ENCODE measurements at places on chromosomes 11 and 22.

GRCh38 chr11:67031791-67032561 lies 9.0 kb downstream of the SYT12 start:
- no peak for DNase-seq

- no peak for DNase-seq
Observed at GRCh38 chr11:82757660-82758357, 24.1 kb upstream of the FAM181B start.

- DNase-seq = no peak
Observed at GRCh38 chr11:8192016-8192895, 23.4 kb upstream of the RIC3 start.

DNA sequence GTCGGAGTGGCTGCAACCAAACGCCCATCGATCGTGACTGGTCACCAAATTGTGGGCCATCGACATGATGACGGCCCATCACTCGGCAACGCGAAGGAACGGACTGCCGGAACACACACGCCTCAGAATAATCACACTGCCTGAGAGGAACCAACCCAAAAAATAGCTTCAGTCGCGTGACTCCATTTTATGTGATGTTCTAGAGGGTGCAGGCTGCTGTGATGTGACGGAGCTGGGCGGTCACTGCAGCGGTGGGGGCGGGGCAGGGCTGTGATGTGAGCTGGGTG lies 174.6 kb downstream of the CTTN start:
- no peak for DNase-seq

DNA sequence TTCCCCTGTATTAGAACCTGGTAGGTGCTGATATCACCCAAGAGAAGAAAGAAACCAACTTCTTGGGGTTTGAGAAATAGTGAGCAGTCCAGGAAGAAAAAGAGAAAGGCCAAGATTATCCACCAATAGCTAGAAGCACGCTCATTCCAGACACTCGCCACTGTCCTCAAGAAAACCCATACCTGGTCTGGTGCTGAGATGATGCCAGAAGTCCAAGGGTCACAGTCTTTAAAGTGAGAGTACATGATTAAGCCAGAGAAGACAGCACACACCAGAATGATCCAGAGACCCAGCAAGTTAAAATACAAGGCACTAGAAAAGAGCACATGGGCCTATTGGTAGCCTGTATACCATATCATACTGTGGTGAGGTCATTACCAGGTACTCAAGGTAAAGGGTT lies 23.6 kb downstream of the SLC5A12 start:
- no peak for DNase-seq
